Midbrain (tissue), 1 donor: ENCODE measurements at places on chromosomes 12 and 14.

GRCh38 chr12:85641796-85642195, 194.4 kb downstream of the RASSF9 start:
- no peak for DNase-seq

GRCh38 chr12:108806346-108806745, 51.0 kb downstream of the SSH1 start:
- DNase-seq: no peak

DNA sequence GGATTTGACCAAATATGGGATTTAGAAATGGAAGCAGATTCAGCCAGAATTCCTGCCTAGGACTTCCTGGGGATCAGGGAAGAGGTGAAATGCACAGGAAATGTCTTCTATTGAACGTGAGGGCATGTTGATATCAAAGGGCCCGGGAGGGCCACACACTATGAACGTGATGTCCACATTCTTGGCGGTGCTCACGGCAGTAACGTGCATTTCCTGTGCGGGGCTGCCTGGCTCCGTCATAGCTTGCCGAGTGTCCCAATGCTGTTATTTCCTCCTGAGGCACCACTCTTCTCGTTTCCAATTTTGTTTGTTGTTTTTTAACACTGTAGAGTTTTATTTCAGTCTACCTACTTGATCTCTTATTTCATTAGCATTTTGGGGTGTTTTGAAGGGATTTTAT, 67.3 kb downstream of the ZNF664 start:
- no peak for DNase-seq

- no peak for DNase-seq
Measured at GRCh38 chr12:101599771-101600484, 5.2 kb downstream of the MYBPC1 start.

DNA sequence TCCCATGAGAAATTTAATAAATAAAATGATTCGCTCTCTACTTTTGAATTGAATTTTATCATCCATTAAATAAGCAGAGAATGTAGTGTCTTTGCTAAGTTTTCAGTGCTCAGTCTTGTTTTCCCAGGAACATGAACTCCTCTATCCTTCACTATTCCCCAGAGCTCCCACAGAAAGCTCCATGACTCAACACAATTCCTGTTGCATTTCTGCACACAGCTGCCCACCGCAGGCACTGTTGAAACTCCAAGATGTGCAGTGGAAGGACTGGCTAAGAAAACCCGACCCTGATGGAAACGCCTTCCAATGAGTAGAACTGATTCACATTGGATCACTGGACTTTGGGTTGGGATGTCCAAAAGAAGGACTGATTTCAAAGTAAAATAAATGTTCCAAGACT, 202.4 kb upstream of the AMIGO2 start:
- DNase-seq: no peak

- no peak for DNase-seq
Measured at GRCh38 chr14:104360501-104360900, 219.1 kb upstream of the C14orf180 start.

DNA sequence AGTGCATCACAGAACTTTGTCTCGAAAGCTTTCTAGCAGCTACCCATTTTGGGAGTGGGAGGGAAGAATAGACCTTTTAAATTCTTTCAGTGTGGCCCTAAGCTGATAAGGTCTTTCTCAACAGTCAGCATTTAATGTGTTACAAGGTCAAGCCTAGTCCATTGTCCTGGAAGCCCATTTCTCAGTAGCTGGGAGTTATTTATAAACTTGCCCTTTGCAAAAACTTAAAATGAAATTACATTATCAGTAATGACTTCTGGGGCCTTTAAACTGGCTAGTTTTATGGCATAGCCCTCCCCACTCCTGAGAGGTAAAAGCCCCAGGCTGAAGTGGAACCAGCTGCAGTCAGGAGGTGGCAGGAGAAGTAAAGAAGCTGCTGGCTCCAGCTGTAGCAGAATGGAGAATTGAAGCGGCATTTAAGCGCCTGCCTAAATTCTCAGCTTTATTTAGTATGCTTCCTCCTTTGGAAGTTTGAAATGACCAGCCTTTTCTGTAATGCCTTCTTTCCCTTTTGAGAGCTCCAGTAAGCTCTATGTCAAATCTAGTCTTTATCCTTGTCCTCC, 12.4 kb downstream of the COPZ1 start:
- peak; percentile 38 for DNase-seq

DNA sequence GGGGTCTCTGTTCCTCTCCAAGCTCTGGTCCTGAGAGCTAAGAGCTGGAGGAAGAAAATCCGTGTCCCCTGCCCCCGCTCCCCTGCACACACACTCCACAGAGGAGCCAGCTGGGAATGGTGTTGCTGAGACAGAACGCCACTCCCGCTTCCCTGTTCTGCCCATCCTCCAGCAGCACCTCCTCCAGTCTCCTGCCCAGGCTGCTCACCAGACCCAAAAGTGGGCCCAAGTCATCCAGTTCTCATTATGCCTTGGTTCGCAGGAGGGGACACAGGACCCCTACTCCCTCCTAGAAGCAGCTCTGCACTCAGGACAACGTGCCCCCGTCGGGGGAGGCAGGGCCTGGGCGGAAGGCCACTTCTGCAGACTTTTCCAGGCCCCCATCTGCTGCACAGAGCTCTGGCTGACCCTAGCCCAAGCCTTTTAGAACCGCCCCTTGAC, 830 bp upstream of the TRMT61A start:
- no peak for DNase-seq

DNA sequence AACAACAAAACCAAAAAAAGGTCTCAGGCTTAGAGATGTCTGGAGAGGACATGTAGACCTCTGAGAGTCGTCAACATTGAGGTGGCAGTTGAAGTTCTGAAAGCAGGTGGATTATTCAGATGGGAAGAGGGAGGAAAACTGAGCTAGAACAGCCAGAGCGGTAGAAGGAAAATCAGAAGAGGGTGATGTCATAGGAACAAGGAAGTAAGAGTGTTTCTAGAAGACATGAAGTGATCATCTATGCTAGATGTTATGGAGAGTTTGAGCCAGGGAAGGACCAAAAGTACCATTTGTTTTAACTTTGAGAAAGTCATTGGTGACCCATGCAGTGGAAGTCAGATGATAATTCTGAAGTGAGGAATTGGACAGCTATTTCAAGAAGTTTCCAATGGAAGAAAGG, 316.2 kb upstream of the RGS6 start:
- no peak for DNase-seq

DNA sequence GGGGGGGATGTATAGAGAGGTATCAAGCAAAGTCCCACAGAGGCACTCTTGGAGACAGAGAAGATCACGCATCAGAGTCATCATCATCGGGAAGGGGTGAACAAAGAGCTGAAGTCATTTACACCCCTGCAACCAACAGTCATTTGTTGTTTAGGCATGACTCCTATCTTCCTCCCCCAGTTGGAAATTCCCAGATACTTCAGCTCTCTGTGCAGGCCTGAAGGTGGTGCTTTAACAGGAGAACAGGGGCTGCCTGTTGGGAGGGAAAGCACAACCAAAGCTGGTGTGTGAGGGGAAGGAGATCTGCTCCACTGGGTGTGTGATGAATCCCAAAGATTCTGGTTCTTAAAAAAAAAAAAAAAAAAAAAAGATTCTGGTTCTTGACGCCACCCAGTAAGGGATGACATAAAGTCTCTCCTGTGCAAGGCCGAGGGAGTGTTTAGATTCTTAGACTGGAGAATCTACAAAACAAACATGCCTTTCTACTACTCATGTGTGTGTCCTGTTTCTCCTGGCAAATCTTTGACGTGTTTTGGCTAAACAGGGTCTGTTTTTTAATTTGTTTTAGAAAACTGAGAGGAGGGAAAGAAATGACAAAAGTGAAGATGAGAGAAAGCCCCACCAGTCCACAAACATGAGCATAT, 121.0 kb upstream of the ARHGAP5 start:
- no peak for DNase-seq

GRCh38 chr14:97456958-97457357, 659.8 kb downstream of the VRK1 start:
- no peak for DNase-seq

DNA sequence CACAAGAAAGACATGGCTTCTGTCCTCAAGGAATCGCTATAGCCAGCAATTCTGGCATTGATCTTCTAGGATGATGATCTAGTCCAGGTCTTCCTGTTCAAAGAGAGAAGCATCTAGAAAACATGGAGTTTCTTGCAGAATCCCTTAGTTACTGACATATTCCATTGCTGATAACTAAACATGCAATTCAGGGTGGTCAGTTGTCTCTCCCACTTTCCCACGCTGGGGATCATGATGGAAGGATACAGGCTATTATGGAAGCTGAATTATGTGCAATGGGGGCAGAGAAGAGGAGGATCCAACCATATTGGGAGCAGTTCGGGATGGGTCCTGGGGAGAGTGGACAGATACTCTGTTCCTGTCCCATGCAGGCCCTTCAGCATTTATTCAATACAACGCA, 9.8 kb upstream of the RPH3A start:
- DNase-seq: no peak

DNA sequence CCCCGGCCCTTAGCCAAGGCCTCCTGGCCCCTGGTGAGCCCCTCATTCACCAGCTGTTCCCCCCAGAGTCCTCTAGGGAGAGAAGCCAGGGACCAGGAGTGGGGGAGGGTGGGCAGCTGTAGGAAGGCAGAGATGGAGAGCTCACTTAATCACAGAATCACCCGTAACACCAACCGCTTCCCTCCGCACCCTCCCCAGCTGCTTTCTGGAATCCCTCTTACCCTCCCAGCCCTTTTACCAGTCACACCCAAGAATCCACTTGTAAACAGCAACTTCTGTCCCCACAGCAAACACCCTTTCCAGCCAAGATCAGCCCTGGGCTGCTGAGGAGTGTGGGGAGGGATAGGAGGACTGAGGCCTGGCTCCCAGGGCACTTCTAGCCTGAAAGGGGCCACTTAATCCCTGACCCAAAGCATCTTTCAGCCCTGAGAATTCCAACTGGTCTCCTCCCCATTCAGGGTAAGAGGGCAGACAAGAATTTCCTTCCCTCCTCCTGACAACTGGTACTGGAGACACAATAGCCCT, 18.8 kb downstream of the NCKAP5L start:
- peak; percentile 47 for DNase-seq

GRCh38 chr14:104556256-104557021, 23.1 kb upstream of the C14orf180 start:
- DNase-seq: no peak

DNA sequence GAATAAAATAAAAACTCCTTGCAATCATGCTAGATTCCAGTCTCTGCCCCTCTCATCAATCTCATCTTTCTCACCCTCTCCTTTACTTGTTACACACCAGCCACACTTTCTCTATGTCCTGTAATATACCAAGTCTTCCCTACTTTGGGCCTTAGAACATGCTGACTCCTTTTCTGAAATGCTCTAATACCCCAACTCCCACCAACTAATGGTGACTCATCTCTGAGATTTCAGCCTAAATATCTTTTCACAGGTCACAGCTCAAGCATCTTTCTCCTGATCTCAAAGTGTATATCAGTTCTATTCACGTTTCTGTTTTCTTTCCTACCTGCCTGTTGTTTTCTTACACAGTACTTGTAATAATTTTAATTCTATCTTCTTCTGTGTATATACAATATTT, 378.9 kb upstream of the PRICKLE1 start:
- no peak for DNase-seq

GRCh38 chr12:45680362-45680761, 49.1 kb upstream of the ARID2 start:
- DNase-seq: no peak

DNA sequence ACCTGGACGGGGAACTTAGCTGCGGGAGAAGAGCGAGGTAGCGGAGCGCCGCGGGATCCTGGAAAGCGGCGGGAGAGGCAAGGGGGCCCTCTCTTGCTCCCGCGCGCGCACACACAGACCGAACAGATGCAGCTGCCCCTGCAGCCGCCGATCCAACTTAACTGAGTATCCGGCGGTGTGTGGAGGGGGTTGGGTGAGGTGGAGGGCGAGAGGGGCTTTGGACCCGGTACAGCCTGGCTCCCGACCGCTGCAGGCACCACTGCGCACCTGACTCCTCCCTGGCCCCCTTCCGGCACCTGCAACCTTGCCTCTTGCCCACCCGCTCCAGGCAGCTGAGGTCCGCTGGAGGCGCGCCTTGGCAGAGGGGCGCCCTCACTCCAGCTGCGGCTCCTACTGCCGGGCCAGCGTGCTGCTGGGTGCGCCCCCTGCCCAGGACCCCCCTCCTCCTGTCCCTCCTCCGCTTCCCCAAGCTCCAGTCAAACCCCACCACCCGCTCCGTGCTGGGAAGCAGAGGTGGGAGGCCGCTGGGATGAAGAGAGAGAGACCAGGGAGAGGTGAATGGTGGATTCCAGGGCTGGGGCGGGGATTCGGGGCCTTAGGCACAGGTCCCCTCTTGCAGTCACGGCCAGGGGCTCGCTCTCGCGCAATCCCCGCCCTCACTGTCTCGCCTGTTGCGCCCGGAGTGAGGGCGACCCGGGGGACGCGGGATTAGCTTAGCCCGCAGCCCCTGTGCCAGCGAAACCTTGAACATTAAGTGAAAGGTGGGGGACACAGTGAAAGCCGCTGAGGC, 2.6 kb downstream of the DIO3 start:
- no peak for DNase-seq

DNA sequence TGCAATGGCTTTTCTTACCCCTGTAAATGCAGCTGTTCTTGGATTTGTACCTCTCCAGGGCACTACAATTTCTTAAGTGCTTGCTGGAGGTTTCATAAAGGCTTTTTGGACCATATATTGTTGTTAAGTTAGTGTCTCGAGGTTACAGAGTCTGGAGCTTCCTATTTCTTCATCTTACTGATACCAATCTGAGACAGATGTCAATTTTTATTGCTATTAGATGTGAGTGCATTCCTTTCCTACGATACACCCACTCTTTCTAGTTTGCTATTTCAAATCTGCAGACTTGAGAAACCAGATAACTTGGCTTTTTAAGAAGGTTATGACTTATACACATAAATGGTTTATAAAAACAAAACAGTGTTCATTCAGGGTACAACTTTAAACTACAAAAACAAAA, 2.1 kb downstream of the NOXRED1 start:
- no peak for DNase-seq

- no peak for DNase-seq
Measured at GRCh38 chr12:57745485-57745881, 644 bp downstream of the TSPAN31 start.

GRCh38 chr14:30500222-30500621, 58.7 kb upstream of the G2E3 start:
- no peak for DNase-seq

DNA sequence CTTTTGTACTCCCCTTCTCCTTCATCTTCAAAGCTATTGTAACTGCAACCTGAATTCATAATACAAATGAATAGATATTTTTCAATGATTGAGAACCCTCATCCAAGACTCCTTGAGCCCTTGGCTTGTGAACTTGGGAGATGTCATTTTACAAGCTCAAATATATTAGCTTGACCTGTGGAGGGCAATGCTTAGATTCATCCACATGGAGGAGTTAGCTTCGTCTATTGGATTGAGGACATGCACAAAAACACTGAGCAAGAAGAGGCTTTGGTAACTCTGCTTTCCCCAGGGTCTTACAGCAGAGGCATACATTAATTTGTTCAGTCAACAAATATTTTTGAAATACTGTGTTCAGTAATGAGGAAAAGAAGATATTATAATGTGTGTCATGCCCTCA, 101.1 kb downstream of the OTOGL start:
- DNase-seq: no peak

GRCh38 chr14:78519863-78520262, 349.7 kb downstream of the NRXN3 start:
- no peak for DNase-seq

- DNase-seq: peak; percentile 89
Measured at GRCh38 chr12:46124848-46125619, 134.7 kb upstream of the SCAF11 start.
